Activated B cell treated with CpG ODN at 0.5 μM for 24 hours (primary cell): ENCODE measurements at places on chromosomes 1 and 21.
A peak's percentile ranks its signal among the peaks of the same experiment; 100 is the strongest.

GRCh38 chr1:19366599-19367536, 54.7 kb downstream of the SLC66A1 start:
- no peaks in the 10 kb centered on the region for H3K27me3 ChIP-seq
- no peak overlapping the region for H3K4me3 ChIP-seq
- DNase-seq: no peak
- H3K27ac ChIP-seq: no peak overlapping the region
- H3K4me1 ChIP-seq: no peaks in the 10 kb centered on the region
- peaks cover 59% of the 10 kb centered on the region for H3K36me3 ChIP-seq

DNA sequence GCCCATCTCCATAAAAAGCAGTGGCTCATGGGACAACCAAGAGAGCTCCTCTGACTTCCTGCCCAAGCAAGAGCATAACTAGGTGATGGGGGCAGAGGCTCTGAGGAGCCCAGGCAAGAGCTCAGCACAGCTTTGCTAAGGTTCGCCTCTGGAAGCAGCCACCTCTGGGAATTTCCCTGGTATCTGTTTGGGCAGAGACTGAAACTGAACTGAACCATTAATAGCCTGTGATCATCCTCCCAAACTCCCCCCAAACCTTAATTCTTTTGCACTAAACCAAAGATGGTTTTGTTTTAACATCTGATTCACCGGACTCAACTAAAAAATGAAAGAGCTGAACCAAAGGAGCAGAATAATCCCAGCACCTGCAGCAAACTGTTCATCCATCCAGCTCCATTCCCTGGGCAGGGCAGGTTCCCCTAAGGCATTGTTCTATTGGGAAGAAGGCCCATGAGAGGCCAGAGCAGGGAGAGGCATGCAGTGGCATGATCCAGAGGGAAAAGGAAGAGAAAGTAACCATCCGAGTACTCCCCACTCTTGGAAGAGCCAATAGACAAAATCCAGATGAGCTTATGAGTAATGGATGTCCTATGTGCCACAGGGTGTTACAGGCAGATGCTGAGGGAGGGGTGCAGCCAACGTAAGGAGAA, 77.8 kb upstream of the KAZN start:
- H3K36me3 ChIP-seq: no peaks in the 10 kb centered on the region
- DNase-seq: no peak
- no peak overlapping the region for H3K4me3 ChIP-seq
- H3K27me3 ChIP-seq: peaks cover 6% of the 10 kb centered on the region
- no peaks in the 10 kb centered on the region for H3K4me1 ChIP-seq

DNA sequence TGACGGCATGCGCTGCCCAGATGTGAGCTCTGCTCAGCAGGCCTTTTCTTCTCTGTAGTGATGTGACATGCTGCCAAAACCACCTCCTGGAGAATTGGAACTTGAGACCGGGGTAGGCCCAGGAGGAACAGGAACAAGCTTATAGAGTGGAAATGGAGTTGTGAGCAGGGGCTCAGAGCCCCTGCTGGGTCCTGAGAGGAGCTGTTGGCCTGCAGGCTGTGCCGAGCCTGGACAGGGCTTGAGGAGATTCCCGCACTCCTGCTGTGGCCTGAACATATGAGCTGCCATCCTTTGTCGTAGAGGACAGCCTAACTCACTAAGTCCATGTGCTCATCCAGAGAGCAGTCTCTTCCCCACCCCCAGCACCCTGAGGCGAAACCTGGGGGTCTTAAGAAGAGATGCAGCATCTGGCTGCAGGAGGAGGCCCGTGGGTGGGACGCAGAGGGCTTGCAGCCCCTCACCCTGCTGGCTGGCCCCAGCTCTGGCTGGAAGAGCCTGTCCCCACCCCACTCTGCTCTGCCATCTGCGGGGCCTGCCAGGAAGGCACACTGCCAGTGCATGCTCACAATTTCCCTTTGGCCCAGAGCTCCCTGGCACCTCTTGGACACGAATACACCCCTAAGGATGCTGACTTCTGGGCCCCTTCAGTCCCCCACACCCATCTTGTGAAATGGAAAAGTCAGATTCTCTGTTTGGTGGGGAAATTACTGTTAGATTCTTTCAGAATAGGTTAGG, 42.5 kb downstream of the PTPRF start:
- no peaks in the 10 kb centered on the region for H3K27me3 ChIP-seq
- no peak for DNase-seq

GRCh38 chr1:6911021-6911941, 126.0 kb downstream of the CAMTA1 start:
- H3K27me3 ChIP-seq: peaks cover 22% of the 10 kb centered on the region
- no peaks in the 10 kb centered on the region for H3K4me1 ChIP-seq
- DNase-seq: no peak

- peaks cover 8% of the 10 kb centered on the region for H3K4me1 ChIP-seq
- H3K27me3 ChIP-seq: peaks cover 39% of the 10 kb centered on the region
- DNase-seq: peak; percentile 26
- H3K36me3 ChIP-seq: no peaks in the 10 kb centered on the region
These were observed 2.7 kb upstream of the MYOC start for GRCh38 chr1:171654942-171655745.

DNA sequence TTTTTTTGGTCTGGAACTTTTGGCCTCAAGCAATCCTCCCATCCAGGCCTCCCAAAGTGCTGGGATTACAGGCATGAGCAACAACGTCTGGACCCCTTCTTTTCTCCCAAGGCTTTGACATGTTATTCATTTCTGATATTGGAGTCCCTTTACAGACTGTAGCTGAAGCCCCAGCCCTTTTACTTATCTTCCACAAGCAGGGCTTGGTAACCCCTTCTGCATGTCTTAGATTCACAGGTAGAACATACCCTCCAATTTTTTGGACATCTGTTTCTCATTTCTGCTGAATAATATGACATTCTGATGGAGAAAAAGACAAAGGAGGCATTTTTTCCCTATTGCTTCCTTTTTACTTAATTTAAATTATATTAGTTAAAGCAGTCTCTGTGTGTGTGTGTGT, 39.2 kb upstream of the RGS21 start:
- H3K36me3 ChIP-seq: no peaks in the 10 kb centered on the region
- DNase-seq: no peak
- H3K4me3 ChIP-seq: no peak overlapping the region
- H3K27me3 ChIP-seq: no peaks in the 10 kb centered on the region
- H3K27ac ChIP-seq: no peak overlapping the region
- no peaks in the 10 kb centered on the region for H3K4me1 ChIP-seq

DNA sequence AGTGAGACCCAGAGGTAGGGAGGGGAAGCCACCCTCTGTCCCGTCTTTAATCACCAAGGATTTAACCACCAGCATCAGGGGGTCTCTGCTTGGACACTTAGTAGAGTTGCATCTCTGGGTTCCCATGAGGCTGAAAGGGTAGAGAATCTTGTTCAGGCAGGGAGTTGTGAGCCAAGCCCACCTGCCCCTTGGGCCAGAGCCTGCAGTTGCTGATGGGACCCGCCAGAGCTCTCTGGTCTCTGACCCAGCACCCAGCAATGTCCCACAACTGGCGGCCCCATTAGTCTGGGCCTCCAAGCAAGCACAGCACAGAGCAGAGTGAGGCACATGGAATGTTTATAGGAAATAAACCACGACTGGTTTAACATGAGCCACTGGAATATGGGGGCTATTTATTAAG, 166.3 kb downstream of the TRIM33 start:
- H3K4me1 ChIP-seq: peaks cover 7% of the 10 kb centered on the region
- H3K27ac ChIP-seq: no peak overlapping the region
- no peak for DNase-seq

DNA sequence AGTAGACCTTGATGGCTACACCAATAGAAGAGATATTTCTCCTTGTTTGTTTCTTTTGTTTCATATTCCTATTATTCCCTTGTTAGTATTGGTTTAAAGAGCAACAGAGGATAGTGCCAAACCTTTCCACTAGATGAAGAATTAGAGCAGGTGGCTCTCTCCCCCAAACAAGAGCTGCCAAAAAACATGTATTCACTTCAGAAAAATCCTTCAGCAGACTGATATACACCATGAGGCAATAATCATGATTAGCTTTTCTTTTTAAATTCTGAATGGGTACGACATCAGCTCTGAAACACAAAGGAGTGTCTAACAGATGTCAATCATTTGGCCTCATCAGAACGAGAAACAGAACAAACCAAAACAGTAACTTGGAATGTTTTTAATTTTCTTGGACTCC, 67.3 kb upstream of the MAP10 start:
- DNase-seq: no peak
- no peak overlapping the region for H3K27ac ChIP-seq
- H3K36me3 ChIP-seq: no peaks in the 10 kb centered on the region
- no peaks in the 10 kb centered on the region for H3K4me1 ChIP-seq
- H3K4me3 ChIP-seq: no peak overlapping the region

DNA sequence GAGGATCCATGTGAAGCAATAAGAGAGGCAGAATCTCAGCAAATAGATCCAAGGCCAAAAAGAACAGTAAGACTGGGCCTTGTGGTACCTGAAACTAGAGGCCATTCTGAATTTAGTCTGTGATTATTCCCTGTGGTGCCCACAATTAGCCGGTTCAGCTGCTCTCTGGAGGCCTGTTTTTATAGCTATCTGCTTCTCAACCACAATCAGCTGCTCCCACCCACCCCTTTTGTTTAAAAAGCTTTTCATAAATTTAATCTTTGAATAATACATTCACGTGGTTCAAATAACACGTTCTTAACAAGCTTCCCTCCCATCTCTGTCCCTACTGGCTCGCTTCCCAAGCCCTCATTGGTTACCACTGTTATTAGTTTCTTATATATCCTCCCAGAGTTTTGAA, 18.0 kb downstream of the UBE2T start:
- no peaks in the 10 kb centered on the region for H3K4me1 ChIP-seq
- H3K4me3 ChIP-seq: no peak overlapping the region
- no peaks in the 10 kb centered on the region for H3K27me3 ChIP-seq
- no peak overlapping the region for H3K27ac ChIP-seq

DNA sequence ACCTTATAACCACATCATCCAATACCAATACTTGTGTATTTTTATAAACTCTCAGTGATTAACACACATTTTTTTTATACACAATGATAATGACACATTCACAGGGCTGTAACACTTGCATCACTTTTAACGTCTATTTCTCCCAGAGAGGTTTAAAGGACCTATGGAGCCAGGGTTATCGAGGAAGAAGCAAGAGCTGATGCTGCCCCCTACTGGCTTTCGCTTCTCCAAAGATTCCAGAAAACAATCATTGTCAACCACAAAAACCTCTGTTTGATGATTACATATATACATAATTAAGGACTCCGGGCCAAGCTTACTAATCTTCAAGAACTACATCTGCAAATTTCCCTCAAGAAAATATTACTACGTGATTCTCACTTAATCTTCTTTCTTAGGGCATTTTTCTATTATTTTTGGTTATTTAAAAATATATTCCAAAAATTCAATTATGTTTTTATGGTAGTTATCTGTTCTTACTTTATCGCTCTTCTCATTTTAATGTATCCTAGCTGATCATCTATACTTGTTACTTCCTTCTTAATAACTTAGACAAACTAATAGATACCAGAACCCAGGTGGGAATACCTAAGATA, 214.5 kb downstream of the VAV3 start:
- H3K36me3 ChIP-seq: peaks cover 64% of the 10 kb centered on the region
- no peaks in the 10 kb centered on the region for H3K27me3 ChIP-seq
- H3K27ac ChIP-seq: no peak overlapping the region
- H3K4me3 ChIP-seq: no peak overlapping the region
- DNase-seq: no peak
- H3K4me1 ChIP-seq: peaks cover 2% of the 10 kb centered on the region

DNA sequence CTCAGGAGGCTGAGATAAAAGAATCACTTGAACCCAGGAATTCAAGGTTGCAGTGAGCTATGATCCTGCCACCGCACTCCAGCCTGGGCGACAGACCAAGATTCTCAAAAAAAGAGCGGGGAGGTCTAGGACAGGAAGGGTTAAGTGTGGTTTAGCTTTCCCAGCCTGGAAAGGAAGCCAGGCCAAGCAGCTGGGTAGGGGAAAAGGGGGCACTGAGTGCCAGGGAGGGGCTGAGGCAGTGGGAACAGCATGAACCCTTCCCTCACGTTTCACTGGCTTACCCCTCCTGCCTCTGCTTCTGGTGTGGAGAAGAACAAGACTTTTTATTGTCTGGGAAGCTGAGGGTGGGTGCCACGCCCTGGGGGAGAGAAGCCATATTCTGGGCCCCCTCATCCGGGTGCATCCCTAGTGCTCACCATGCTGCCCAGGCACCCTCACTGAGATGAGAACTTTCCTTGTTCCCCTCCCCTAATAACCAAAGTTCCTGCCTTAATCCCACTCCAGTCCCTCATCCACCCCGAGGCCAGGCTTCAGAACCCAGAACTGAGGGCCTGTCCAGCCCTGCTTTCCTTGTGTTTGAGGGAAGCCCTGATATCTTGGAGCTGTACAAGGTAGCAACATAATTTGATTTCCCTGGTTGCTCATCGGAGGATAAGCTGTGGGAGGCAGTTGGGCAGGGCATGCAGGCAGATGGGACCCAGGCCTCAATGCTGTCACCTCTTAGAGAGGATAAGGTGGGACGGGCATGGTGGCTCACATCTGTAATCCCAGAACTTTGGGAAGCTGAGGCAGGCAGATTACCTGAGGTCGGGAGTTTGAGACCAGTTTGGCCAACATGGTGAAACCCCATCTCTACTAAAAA, 2.0 kb upstream of the LMNA start:
- no peak overlapping the region for H3K4me3 ChIP-seq
- H3K4me1 ChIP-seq: peaks cover 49% of the 10 kb centered on the region
- DNase-seq: no peak
- no peak overlapping the region for H3K27ac ChIP-seq
- H3K36me3 ChIP-seq: peaks cover 4% of the 10 kb centered on the region

- no peaks in the 10 kb centered on the region for H3K36me3 ChIP-seq
- no peak overlapping the region for H3K4me3 ChIP-seq
- no peaks in the 10 kb centered on the region for H3K4me1 ChIP-seq
- no peaks in the 10 kb centered on the region for H3K27me3 ChIP-seq
- no peak overlapping the region for H3K27ac ChIP-seq
These were observed 283.1 kb downstream of the LMX1A start for GRCh38 chr1:165073185-165074007.

DNA sequence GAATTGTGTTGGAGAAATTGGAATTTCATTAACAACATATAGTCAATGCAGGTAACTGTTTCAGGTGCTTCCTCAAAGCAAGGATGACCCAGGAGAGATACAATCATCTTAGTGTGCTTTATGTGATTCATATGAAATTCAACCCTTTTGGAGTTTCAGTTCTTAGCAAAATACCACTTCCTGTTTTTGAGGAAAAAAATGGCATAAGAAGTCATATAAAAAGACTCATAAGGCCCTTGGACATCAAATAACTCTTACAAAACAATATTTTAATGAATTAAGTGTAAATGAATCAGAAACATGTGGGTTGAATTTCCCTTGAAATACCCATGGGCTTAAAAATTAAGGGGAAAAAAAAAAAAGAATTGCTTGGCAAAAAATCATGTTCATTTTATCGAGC, 926.6 kb downstream of the LTN1 start:
- H3K27ac ChIP-seq: no peak overlapping the region
- no peaks in the 10 kb centered on the region for H3K36me3 ChIP-seq
- no peak for DNase-seq
- H3K4me1 ChIP-seq: peaks cover 19% of the 10 kb centered on the region
- no peak overlapping the region for H3K4me3 ChIP-seq
- H3K27me3 ChIP-seq: no peaks in the 10 kb centered on the region

DNA sequence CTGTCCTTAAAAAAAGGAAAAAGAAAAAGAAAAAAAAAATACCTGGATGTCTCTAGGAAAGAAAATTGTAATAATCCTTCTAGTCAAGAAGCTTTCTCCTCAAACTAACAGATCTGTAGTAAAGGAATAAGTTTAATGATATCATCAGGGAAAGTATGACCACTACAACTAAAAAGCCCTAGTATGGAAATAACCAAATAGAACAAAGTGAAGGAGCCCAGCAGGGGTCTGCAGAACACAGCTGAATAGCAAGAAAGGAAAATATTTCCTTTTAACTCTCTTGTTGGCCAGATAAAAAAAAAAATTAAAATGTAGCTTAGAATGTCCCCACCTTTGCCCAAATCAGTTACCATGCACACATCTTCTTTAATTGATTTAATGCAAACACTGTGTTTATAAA, 43.2 kb downstream of the PRRX1 start:
- H3K4me1 ChIP-seq: no peaks in the 10 kb centered on the region
- H3K27me3 ChIP-seq: peaks cover 2% of the 10 kb centered on the region
- no peaks in the 10 kb centered on the region for H3K36me3 ChIP-seq
- H3K4me3 ChIP-seq: no peak overlapping the region
